ENCODE measurements at places on chromosomes 3 and 15.

DNA sequence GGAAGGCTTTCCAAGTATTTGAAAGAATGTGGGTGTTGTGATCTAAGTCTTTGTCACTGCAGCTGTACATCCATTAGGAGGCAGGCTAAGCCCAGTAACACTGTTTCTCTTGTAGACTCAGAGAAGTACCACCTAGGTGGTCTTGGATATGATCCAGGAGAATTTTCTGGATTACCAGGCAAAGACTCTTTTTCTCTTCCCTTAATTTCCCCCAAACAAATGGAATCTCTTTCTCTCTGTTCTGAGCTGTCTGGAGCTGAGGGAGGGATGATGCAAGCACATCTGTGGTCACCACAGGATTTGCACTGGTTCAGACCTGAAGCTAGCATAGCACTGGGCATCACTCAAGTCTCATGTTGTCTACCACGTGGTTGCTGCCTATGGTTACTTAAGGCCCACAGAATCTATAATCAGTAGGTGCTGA, 227.6 kb downstream of the NECTIN3 start:
- peak; percentile 85 for DNase-seq

- DNase-seq, result no peak
Measured at GRCh38 chr3:52289338-52289746, 1.7 kb downstream of the GLYCTK start.

DNA sequence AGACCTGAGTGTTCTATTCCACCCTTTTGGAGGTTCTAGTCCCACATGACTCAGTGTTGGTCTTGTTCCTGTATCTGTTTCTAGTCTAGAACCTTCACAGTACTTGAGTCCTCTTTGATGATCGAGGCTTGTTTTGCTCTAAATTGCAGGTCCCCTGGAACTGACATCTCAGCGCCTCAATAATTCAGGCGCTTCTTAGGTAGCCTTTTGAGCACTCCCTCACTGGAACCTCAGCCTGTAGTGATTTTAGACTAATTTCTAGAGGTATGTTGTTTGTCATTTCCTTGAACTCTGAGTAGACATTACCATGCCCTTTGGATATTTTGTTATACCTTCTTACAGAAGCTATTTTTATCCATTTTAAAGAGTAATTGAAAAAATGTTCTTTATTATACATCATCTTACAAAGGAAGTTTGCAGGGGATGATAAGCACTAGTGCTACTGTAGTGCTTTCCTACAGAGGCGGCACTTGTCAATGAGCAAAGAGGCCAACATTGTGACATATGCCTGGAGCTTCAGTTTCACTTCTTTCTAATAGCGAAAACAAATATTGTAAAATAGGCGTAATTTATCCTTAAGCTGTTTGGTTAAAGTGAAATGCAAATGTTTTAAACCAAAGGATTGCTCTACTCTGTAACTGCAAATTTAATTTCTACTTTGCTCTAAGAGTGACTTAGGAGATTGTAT, 75.7 kb downstream of the EFL1 start:
- no peak for DNase-seq

DNA sequence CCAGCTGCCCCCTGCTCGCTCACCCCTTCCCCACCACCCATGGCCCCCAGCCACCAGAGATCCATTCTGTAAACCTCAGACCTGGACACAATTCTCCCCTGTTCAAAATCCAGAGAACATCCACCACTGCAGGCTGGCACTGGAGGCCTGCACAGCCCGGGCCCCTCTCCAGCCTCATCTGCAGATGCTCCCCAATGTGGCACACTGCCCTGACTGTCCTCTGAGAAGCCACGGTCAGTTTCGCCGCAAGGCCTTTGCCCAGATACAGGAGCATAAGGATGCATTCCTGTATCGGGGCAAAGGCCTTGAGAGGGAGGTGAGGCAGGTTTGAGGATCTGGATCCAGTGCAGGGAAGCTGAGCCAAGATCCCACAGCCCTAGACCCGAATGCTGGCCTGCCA, 175.4 kb upstream of the LINGO1 start:
- DNase-seq, result no peak

DNA sequence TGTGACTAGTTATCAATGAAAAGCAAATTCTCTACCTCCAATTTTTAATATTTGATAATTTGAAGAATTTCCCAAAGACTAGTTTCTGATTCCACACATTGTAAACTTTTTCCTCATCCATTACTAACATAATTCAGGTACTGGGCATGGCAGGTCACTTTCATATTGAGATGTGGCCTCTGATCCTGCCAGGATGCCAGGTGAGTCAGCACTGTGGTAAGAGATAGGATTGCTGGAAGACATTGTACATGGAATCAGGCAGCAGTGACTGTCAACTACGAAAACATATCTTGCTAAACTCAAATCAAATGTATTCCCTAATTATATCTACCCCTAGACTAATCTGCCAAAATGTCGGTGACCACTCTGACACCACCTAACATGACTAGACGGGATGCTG, 33.2 kb upstream of the POU1F1 start:
- DNase-seq, result no peak

GRCh38 chr3:156037356-156037755, 83.0 kb upstream of the KCNAB1 start:
- DNase-seq, result no peak

DNA sequence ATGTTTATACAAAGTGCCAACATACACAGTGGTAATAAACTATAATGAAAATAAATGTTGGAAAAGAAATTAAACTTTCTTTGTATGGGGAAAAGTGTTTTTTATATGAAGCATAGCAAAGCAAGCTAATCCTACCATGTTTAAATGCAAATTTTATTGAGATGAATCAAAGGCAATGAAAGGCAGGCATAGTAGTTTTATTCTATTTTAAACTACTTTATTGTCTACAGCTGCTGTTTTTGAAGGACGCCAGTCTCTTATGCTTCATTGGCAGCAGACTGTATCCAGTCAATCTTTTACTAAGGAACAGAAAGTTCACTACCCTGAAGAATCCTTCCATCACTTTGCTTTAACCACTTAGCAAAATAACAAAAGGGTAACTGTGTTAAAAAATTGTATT, 761.0 kb downstream of the ROBO2 start:
- DNase-seq, result no peak

DNA sequence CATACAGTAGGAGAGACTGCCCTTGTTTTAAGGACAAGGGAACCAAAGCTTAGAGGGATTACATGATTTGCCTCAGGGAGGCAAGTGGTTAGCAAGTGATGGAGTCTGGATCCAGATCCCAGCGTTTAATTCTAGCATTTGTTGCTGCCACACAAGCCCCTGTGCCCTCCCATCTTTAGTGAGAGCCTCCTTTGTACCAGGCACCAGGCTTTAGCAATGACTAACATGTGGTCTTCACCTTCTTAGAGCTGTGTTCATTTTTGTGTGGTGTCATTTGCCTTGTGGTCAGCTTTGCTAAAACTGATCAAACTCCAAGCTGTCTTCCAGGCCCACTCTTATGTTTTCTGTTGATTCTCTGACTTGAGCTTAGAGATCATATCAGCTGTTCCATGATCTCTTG, 290.5 kb downstream of the RPLP1 start:
- DNase-seq, result peak; percentile 17

DNA sequence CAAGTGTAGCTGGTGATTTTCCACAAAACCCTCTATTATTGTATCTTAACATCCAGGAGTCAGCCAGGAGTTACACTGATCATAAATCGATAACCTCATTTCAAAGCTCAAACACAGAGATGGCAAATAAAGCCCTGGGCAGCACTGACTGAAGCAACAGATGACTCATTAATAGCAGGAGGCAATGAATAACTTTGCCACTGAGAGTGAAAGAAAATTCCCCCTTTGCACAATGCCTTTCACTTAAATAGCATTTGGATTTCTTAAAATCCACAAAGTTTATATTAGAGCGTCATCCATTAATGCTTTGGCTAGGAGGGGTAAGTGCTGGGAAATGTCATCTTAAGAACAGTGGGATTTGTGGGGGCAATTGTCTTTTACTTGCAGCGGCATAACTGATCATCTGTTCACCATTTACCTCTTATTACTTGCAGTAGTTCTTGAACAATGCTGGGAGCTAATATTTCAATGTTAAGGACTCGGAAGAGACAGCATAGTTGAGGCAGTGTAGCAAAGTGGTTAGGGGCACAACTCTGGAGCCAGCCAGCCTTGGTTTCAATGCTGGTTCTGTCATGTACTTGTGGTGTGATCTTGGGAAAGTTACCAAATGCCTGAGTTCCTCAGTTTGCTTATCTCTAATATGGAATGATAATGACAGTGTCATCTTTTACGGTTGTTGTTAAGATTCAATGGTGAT, 630.4 kb upstream of the TBL1XR1 start:
- DNase-seq, result peak; percentile 86

DNA sequence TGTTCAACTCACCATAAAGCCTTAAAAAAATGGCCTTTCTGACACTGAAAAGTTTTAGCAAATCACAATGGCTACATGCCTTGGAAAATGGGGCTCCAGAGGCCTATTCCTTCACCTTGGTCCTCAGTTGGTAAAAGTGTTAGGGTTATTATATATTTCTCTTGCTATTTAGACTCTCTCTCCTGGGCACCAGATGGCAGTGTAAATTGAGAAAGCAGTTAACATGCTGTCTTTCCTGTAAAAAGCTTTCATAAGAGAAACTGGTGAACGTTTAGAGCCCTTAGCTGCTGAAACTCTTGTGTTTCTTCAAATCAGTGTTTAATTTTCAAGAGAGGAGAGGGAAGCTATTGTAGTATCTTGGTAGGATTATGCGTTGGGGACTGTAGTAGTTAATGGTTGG, 89.9 kb downstream of the LRTM1 start:
- peak; percentile 31 for DNase-seq

- no peak for DNase-seq
Measured at GRCh38 chr3:150314248-150315004, 93.7 kb upstream of the TSC22D2 start.

DNA sequence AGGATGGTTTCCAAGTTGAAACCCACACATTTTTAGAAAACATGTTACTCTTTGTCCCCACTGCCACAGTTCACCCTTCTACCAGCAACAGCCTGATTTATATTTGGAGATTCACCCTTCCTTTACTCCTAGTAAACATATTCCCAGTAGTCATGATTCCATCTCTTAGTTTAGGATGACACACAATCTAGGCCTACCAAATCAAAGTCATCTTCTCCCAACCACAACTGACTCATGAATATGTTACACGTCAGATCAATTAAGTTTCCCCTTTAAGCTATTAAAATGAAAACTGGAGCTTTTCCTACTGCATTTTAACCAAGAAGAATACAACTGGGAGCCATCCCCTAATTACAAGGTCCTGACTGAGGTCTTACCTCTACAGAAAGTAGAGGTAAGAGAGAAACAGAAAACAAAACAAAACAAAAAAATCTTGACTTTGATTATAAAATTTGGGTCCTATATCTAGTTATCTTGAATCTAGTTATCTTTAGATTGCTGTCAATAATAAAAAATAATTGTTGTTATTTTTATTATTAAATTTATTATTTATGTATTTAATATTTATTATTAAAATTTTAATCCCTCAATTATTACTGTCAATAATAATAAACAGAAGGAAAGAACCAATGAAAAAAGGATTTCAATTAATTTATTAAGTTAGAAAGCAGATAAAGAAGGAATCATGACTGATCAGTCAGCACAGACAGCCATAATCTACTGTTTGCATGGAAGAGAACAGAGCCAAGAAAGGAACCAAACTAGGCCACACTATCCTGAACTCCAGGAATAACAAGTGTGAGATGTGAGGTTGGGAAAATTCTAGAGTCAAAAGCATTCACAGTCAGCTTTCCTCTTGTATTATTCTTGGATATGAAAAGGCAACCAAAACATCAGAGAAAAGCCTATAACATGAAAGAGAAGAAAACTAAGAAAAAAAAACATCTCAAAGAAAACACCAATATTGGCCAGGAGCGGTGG, 12.5 kb downstream of the DPH6 start:
- DNase-seq, result peak; percentile 76

DNA sequence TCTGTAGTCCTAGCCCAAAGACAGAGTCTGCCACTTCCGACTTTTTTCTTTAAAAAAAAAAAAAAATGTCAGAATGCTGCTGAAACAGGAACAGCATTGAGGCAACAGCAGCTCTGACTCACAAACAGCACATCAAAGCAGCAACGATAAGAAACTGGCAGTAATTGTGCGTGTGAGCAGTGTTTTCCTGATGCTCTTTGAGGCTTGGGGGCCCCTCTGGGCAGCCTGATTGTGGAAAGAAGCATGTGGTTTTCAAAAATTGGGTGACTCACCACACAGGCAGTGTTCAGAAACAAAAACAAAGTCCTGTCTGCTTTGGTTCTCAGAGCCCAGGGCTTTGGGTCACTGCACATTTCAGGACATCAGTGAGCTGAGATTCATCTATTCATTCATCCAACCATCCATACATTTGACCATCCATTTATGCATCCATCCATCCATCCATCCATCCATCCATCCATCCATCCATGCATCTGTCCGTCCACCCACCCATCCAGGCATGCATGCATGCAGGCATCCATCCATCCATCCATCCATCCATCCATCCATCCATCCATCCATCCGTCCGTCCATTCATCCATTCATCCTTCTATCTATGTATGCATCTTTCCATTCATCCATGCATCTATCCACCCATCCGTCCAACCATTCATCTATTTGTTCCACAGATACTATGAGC, 308.4 kb downstream of the RPLP1 start:
- DNase-seq, result peak; percentile 98

DNA sequence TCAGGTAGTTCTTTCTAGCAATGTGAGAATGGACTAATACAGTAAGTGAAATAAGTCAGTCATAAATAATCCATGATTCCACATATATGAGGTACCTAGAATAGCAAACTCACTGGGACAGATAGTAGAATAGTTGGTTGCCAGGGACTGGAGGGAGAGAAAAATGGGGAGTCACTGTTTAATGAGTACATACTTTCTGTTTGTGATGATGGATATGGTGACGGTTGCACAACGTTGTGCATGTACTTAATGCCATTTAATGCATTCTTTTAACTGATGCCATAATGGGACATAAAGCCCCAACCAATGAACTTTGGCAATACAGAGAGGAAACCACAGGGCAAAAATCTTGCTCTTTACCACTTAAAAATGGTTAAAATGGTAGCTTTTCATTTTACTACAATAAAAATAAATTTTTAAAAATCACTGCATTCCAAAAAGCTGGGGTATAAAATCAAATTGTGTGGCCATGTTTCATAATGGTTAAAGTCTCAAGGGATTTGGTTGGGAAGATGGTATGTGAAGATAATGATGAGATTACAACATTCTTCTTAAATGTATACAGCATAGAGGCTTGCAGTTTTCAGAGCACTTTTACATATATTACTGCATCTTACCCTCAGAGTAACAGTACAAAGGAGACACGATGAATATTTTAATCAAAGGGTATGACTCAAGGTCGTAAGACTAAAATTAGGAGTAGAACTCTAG, 45.2 kb downstream of the ADAM10 start:
- peak; percentile 83 for DNase-seq

DNA sequence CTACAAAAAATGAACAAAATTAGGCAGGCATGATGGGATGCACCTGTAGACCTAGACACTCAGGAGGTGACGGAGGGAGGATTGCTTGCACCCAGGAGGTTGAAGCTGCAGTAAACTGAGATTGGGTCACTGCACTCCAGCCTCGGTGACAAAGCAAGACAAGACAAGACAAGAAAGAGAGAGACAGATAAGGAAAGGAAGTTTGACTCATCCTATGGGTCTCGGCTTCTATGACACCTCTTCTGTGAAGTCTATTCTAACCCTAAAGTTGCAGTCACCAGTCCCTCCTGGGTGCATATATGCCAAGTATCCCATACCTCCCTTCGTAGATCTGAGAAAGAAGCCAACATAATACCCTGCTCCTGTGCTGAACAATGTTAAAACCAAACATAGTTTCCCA, 7.9 kb upstream of the ZMAT3 start:
- no peak for DNase-seq
